Hindlimb muscle (tissue), 1 donor: ENCODE measurements at places on chromosomes 5 and 9.

- DNase-seq = no peak
These were observed 13.2 kb downstream of the ETF1 start for GRCh38 chr5:138529812-138530211.

DNA sequence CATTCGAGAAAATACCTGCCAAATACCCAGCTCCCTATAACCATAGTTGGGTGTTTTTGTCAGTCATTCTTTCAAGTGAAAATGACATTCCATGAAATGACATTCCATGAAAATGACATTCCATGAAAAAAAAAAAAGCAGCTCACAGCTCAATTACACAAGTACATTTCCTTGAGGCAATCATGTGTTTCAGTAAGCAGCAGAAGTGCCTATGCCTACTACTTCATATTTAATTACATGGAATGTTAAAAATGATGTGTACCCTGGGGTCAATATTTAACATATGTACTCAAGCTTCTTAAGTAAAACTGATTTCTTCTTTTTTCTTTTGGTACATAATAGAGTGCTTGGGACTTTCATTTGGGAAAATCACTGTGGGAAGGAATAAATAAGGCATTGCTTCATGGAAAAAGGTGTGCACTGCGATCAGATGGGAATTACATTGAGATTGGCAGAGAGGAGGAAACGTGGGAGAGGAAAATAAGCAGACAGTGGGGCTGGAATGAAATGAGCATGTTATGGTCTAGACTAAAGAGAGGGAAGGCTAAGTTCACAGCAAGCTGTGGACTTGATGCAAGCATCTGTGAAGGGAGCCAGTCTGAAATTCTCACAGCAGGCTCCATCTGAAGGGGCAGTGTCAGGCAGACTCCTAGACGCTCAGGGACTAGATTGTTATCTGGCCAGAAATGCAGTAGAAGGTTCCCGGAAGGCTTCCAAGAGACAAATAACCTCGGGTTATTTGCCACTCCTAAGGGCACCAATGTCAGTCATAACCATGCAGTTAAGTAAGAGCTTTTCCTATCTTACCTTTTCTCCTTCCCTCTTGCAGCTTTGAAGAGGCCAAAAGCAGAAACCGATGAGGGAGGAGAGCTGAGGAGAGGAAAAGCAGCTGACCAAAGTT lies 15.2 kb upstream of the SPATA9 start:
- no peak for DNase-seq

GRCh38 chr5:130279386-130279785 lies 375.1 kb downstream of the CHSY3 start:
- no peak for DNase-seq

DNA sequence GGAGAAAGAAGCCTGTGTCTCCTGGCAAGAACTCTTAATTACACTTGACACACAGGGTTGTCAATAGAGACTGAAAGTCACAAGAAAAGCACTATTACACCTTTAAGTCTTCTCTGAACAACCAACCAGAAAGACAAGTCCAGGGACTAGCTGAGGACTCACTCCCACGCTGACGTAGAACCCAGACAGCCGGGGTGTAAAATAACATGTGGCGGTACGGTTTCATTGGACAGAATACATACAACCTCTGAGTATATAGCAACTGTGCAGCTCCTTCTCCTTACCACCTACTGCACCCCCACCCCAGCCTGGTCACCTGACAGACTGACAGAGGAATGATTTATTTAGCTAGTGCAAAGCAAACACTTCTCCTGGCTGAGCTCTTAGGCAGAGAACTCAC lies 103.4 kb upstream of the RASEF start:
- no peak for DNase-seq

DNA sequence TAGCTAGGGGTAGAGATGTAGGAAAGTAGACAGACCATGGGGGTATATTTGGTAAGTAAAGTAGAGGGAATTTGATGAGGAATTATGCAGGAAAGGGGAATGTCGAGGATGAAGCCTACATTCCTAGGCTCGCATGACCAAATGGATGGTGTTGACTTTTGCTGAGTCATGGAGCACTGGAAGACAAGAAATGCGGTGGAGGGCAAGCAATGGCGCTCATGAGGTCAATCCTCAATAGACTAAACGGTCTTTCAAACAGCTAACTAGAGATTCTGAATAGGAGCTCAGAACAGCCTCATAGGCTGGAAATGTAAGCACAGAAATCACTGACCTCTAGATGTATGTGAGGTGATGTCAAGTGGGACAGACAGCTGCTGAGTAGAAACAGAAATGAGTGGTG lies 50.7 kb upstream of the FST start:
- no peak for DNase-seq

GRCh38 chr9:2109069-2109650 lies 94.0 kb downstream of the SMARCA2 start:
- DNase-seq = no peak

DNA sequence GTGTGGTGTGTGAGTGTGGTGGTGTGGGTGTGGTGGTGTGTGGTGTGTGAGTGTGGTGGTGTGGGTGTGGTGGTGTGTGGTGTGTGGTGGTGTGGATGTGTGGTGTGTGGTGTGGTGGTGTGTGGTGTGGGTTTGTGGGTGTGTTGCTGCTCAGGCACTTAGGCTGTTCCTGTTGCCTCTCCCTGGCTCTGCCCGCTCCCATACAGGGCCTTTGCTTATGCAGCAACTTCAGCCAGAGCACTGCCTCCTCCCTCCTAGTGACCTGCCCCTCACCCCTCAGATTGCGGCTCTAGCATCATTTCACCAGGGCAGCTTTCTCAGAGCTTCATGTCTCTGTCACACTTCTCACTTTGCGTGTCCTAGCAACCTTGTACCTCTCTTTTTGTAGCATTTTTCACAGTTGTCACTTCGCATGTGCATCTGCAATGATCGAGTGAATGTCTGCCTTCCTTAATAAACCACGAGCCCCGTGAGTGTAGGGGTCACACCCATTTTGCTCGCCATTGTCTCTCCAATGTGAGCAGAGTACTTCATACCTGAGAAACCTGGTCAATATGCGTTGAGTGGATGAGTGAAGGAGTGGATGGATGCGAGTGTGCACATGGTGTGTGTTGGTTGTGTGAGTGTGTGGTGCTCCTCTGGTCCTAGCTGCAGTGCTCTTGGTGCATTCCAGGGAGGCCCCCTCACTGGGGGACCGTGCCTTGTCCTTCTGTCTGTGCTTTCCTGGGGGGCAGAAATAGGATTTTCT lies 167.9 kb upstream of the PANK3 start:
- no peak for DNase-seq

DNA sequence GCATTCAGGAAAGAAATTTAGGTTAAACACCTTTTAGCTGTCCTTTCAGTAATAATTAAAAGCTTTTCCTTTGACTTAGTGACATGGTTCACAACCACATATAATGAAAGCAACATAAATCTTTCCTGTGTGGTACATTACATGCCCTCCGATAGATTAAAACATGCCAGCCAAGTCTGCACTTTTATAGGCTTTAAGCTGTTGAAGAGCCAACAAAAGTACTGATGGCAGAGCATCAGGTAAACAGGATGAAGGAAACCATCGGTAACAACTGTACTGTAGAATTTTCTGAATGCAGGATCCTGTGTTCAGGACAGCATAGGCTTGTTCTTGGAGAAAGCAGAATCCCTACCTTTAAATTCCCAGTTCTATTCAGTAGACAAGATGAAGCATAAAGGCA lies 226.6 kb downstream of the MLLT3 start:
- DNase-seq = no peak

DNA sequence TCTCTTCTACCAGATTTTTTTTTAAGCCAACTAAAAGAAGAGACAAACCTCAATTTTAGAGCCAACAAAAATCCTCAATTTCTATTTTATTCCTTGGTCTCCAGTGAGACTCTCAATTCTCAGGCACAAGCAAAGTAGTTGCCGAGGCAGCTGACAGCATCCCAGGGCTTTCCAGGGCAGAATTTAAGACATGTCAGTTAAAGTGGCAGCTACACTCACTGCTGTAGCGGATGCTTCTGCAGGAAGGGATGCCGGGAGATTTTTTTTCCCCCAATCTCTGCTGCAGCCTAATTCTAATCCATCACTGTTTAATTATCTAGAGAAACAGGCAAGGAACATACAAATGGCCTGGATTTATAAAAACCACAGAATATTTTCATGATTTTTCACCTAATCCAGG lies 57.0 kb downstream of the TTC39B start:
- no peak for DNase-seq

DNA sequence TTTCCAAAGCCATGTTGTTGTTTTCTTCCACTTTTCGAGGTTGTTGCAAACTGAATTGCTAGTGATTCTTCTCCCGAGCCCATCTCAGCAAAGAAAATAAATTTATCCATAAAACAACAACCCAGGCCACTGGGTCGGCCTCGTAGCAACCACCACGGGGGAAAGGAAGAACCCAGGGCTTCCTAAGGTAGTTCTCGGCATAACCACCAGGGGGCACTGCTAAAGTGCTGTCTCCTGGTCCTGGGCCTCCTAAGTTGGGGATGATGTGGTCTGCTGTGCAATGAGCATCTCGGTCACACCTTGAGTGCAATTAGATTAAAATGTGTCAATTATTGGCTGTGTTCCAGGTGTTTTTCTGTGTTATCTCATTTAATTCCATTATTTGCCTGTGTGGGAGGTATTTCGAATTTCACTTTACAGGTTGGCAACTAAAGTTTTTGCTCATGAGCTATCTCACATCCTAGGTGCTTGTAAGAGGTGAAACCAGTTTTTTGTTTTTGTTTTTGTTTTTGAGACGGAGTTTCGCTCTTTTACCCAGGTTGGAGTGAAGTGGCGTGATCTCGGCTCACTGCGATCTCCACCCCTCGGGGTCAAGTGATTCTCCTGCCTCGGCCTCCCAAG lies 102.8 kb upstream of the DAP start:
- peak; percentile 8 for DNase-seq

- DNase-seq = no peak
These were observed 142.7 kb downstream of the FBXL17 start for GRCh38 chr5:108238936-108239887.

GRCh38 chr5:113236536-113237288 lies 198.1 kb downstream of the TSSK1B start:
- no peak for DNase-seq

GRCh38 chr9:6218099-6218502 lies 2.5 kb downstream of the IL33 start:
- no peak for DNase-seq

DNA sequence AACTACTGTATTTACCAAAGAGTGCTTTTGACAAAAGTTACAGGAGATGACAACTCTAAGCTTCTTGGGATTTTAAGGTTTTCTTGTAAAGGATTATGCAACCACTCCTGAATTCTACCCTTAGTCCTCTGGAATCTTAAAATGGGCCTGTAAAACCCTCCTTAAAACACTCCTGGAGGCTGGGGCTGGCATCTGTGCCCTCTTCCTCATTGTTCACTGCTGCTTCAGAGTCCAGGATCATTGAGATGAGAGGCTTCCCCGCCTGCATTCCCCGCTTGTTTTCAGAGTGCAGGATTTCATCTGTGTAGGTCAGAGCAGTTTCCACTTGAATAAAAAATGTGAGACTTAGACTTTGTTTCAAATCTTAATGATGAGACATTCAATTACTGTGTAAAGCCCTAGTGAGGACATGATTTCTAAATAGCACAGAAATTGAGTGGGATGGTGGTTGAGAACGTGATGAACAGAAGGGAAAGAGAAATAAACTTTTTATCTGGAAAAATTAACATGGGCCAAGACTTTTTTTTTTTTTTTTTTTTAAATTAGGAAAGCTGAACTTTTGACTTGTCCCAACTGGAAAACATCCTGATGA lies 40.4 kb downstream of the PCSK5 start:
- DNase-seq = no peak

DNA sequence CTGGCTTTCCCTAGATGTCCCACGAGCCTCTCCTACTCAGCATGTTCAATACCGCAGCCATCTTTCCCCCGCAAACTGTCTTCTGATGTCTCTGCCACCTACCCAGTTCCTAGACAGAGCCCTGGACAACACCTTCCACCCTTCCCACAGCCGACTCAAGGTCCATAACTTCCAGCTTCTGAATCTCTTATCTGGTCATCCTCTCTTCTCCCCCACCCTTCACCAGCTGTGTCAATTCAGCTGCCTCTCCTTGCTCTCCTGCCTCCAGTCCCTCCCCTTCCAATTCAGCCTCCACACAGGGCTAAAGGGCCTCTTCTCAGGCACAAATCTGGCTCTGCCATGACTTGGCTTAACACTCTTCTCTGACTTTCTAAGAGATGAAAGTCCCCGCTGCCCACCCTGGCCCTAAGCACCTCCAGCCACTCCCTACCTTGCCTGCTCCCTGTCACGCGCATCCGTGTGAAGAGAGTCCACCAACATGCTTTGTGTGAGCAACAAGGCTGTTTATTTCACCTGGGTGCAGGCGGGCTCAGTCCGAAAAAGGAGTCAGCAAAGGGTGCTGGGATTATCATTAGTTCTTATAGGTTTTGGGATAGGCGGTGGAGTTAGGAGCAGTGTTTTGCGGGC lies 25.2 kb downstream of the AQP7 start:
- no peak for DNase-seq

GRCh38 chr5:135426102-135427082 lies 20.8 kb downstream of the DCANP1 start:
- no peak for DNase-seq

DNA sequence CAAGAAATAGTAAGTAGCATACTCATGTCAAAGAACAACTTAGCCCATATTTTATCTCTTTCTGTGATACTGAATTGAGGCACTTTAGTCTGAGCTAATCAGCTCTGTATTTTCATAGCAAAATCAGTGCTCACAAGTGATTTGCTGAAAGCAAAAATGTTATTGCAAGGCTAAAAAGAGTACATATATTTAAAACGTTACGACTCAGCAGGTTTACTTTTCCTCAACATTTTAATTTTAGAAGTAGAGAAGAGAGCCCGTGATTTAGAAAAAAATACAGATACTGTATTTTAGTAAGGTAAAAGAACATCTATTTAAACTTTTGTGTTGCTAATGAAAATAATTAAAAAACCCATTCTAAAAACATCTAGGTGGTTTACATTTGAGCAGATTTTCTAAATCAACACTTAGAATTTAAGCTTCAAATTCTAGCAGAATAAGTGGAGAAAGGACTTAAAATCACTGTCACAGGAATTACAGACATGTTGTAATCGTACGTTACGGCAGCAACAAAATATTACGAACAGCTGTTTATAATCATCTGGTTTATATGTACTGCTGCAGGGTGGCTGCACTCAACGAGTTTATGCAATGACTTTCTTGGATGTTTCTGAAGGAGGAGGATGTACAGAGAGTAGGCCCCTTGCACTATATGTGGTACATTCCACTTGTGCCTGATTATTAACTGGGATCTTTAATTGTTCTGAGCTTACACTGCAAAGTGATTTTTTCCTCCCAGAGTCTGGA lies 20.1 kb downstream of the SREK1 start:
- no peak for DNase-seq

DNA sequence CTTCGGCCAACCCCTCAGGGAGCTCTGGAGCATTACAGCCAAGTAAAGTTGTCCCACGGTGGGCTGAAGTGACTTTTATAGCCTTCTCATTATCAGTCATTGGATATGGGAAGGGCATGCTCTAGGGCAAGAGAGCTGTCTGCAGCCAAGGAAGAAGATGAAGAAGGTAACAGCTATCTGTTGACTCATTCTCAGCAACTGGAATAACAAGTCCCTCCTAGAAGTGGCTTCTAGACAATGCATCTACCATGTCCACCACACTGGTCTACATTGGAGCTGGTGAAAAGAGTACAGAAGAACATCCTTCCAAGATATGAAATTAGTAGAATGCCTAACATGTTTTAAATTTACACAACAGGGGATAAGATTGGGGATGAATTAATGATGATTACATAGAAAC lies 524.2 kb downstream of the ACTL7B start:
- no peak for DNase-seq
